ENCODE measurements at places on chromosomes 5 and 9. TPM values are rescaled to one million over a fixed set of nuclear protein-coding genes. Genes with fewer than 3 reads are reported as not detected.

SOX30 gene
- not detected for polyA plus RNA-seq

- DNase-seq: no peak
- no peaks in the 10 kb centered on the region for H3K4me1 ChIP-seq
- H3K4me3 ChIP-seq: no peak overlapping the region
- no peaks in the 10 kb centered on the region for H3K27me3 ChIP-seq
- no peak overlapping the region for H3K27ac ChIP-seq
- no peaks in the 10 kb centered on the region for H3K36me3 ChIP-seq
Measured at GRCh38 chr9:78666818-78667414, 370.0 kb downstream of the PSAT1 start.

DNA sequence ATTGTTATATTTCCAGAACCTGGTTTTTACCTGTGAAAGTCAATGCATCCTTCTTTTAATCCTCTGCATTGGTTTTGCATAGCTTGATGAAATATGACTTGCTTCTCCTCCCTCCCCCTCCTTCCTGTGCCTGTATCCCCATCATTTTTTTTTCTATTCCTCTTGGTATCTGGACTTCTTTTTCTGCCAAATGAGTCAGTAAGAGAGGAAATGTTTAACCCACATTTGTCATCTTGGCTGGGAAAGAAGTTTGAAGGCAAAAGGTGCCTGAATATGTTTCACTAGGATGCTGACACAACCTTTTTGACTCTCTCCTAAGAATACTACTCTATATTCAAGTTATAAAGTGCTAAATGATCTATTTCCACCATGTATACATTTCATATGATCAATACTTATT is 35.5 kb upstream of the CDKN2B start:
- no peaks in the 10 kb centered on the region for H3K36me3 ChIP-seq
- H3K27ac ChIP-seq: no peak overlapping the region
- no peaks in the 10 kb centered on the region for H3K27me3 ChIP-seq
- no peak overlapping the region for H3K4me3 ChIP-seq

CCDC180 gene
- 0.41 TPM for polyA plus RNA-seq

GRCh38 chr5:31990701-31991110 is 183.4 kb downstream of the GOLPH3 start:
- no peaks in the 10 kb centered on the region for H3K36me3 ChIP-seq
- H3K27me3 ChIP-seq: no peaks in the 10 kb centered on the region
- H3K27ac ChIP-seq: no peak overlapping the region
- no peak overlapping the region for H3K4me3 ChIP-seq

DNA sequence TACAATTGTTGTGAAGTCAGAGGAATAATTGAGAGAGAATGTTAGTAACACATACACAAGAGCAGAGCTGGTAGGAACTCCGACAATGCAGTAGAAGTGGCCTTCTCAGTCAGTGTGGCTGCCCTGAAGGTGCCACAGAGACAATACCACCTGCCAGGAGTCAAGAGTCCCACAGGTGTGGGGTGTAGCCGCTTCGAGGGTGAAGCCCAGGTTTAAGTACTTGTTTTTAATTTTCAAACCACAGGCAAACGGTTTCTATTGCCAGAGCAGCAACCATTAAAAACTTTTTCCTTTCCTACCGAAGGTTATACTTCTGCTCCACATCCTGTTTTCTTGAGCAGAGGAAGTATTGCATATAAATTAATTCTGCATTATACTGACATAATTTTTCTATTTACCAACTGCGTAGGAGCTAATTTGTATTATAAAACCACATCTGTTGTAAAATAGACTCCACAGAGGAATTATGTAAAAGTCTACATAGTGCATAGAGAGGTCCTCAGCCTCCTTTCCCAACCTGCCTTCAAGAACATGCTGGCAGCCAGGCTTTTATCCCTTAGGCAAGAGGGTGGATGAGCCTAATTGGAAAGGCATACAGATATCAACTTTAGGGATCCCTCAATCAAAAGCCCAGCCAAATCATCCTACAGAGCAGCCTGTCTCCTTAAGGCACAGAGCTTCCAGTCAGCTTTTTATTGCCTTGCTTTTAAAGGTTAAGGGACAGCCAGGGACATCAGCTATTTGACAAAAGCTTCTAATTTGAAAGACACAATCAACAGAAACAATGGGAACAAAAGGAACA is 12.9 kb upstream of the ACTBL2 start:
- peak overlapping the region; percentile 92 for H3K27ac ChIP-seq
- no peaks in the 10 kb centered on the region for H3K27me3 ChIP-seq
- DNase-seq: peak; percentile 81
- H3K4me1 ChIP-seq: peaks cover 51% of the 10 kb centered on the region

- no peak for DNase-seq
- no peaks in the 10 kb centered on the region for H3K36me3 ChIP-seq
- H3K27me3 ChIP-seq: no peaks in the 10 kb centered on the region
- H3K27ac ChIP-seq: no peak overlapping the region
Measured at GRCh38 chr5:15300141-15300540, 199.8 kb upstream of the FBXL7 start.

MOB3B gene
- 0.03 TPM for polyA plus RNA-seq

DNA sequence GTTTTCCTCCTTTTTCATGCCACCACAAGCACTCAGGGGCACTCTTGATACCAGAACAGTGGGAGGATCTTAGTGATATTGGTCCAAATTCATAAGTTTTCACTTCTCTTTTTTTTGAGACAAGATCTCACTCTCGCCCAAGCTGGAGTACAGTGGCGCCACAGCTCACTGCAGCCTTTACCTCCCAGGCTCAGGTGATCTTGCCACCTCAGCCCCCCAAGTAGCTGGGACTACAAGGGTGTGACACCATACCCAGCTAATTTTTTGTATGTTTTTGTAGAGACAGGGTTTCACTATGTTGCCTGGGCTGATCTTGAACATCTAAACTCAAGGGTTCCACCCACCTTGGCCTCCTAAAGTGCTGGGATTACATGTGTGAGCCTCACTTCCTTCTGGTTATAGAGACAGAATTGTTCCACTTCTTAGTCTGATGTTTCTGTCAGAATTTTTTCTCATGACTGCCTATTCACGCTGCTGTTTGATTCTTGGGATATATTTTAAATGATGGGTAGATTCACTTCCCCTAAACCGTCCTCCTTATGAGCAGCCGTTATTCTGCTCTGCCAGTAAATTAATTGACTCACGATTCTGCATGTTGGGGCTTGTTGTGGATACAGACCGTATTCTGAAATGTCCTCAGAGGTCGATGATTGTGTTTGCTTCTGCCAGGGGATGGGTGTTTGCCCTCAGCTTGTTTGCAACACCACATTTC is 30.8 kb downstream of the MTAP start:
- no peaks in the 10 kb centered on the region for H3K36me3 ChIP-seq
- H3K27me3 ChIP-seq: no peaks in the 10 kb centered on the region
- H3K4me3 ChIP-seq: no peak overlapping the region

- peak within 1 kb of the TSS; percentile 62 for H3K27ac ChIP-seq
- H3K36me3 ChIP-seq: no peaks in the 10 kb centered on the region
- H3K27me3 ChIP-seq: no peaks in the 10 kb centered on the region
- H3K4me1 ChIP-seq: peaks cover 31% of the 10 kb centered on the region
Measured at GRCh38 chr5:154755361-154756008, at the start of gene LARP1. Gene LARP1 (plus strand): TSS chr5:154755377. CDS start chr5:154755758, 381 bp downstream.

DNA sequence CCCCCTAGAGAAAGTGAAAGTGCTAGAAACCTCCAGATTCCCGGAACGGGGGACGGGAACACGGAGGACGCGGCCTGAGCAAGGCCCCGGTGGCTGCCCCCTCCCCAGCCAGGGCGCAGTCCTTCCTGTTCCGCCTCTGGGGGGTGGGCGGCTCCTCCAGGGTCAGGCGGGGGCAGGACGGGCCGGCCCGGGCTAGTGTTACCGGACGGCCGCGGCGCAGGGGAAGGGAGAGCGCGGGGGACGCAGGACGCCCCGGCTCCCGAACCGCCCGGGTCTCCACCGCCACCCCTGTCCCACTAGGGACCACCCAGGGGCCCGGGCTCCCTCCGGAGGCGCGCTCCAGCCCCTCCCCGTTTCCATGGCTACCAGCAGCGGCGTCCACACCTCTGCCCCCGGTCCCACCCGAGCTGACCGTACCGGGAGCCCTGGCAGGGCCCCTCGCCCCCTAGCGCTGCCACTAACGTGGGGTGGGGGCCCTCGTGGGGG is 579 bp downstream of the SLC12A7 start:
- peak overlapping the region; percentile 32 for H3K27ac ChIP-seq
- no peaks in the 10 kb centered on the region for H3K36me3 ChIP-seq
- H3K4me1 ChIP-seq: peaks cover 7% of the 10 kb centered on the region
- H3K27me3 ChIP-seq: no peaks in the 10 kb centered on the region
- peak; percentile 15 for DNase-seq

DRD1 gene
- polyA plus RNA-seq: not detected

- no peaks in the 10 kb centered on the region for H3K27me3 ChIP-seq
- H3K36me3 ChIP-seq: no peaks in the 10 kb centered on the region
- peaks cover 5% of the 10 kb centered on the region for H3K4me1 ChIP-seq
- H3K4me3 ChIP-seq: no peak overlapping the region
Measured at GRCh38 chr5:79518718-79519117, 4.8 kb upstream of the HOMER1 start.

DNA sequence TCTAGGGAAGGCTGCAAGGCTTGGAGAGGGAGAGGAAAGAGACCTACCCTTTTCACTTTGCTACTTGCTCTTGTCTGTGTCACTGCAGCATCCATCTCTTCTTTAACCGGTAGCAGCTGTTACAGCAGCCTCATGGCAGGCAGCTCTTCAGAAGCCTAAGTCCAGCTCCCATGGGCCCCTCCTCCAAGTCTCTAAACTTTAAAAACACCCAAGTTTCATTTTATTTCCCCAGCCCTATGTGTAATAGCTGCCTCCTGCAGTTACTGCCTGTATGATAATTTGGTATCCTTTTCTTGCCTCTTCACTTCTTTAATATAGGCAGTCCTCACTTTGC is 313.1 kb upstream of the PIK3R1 start:
- no peaks in the 10 kb centered on the region for H3K36me3 ChIP-seq
- no peak overlapping the region for H3K27ac ChIP-seq
- H3K4me1 ChIP-seq: no peaks in the 10 kb centered on the region
- H3K4me3 ChIP-seq: no peak overlapping the region
- H3K27me3 ChIP-seq: no peaks in the 10 kb centered on the region

ACSL6 gene
- polyA plus RNA-seq: not detected

DNA sequence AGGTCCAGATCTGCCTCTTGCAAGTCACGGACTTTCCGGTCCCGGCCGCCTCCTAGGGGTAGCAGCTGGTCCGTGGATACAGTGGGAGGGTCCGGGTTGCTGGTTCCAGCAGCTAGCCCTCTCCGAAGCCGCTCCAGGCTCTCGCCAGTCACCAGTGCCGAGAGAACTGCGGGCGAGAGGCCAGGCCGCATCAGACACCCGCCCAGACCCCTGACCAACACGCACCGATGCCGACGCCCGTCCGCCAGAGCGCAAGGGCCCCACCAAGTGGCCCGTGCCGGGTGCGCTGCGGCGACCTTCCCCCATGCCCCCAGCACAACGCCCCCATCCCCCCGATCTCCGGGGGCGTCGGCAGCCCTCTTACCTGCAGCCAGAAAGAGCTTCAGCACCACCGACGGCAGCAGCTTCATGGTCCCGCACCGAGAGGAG is 470 bp downstream of the HBEGF start:
- H3K36me3 ChIP-seq: peaks cover 9% of the 10 kb centered on the region
- no peaks in the 10 kb centered on the region for H3K27me3 ChIP-seq
- peak overlapping the region; percentile 81 for H3K4me3 ChIP-seq
- peaks cover 58% of the 10 kb centered on the region for H3K4me1 ChIP-seq
- DNase-seq: peak; percentile 80

DNA sequence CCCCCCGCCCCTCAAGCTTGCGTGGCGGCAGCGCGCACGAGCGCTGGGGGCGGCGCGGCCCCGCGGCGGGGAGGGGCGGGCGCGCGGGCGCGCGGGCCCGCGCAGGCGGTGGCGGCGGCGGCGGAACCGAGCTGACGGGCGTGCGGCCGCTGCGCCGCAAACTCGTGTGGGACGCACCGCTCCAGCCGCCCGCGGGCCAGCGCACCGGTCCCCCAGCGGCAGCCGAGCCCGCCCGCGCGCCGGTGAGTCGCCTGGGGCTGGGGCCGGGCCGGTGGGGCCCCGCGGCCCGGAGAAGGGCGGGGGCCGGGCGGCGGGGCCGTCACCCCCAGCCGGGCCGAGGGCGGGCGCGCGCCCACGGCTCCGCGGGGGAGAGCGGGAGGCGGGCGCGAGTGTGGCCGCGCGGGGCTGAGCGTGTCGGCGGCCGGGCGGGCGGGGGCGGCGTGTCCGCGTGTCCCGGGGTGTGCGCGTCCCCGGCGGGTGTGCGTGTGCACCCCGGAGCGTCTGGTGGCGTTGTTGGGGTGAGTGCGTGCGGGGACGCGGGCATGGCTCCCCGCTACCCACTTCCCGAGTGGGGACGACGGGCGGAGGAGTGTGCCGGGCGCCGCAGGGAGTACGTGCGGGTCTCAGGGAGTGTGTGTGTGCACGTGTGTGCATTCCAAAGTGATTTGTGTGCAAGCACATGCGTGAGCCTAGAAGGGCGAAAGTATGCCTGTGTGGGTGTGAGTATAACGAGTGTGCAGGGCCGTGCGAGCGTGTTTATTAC is at the start of gene NEK6:
Gene NEK6, plus strand, starts transcription at position 106 of the 763 bp plus-strand sequence. CDS start 44,016 bp downstream, outside the sequence.
- H3K27me3 ChIP-seq: no peaks in the 10 kb centered on the region
- DNase-seq: peak; percentile 32
- H3K4me1 ChIP-seq: peaks cover 38% of the 10 kb centered on the region
- H3K4me3 ChIP-seq: peak within 1 kb of the TSS; percentile 4
- H3K27ac ChIP-seq: peak within 1 kb of the TSS; percentile 76
- H3K36me3 ChIP-seq: no peaks in the 10 kb centered on the region

GRCh38 chr9:16921855-16922254 is 51.4 kb upstream of the BNC2 start:
- H3K4me1 ChIP-seq: no peaks in the 10 kb centered on the region
- H3K36me3 ChIP-seq: no peaks in the 10 kb centered on the region
- DNase-seq: no peak
- H3K4me3 ChIP-seq: no peak overlapping the region

MELK gene
- 19.1 TPM for polyA plus RNA-seq

DNA sequence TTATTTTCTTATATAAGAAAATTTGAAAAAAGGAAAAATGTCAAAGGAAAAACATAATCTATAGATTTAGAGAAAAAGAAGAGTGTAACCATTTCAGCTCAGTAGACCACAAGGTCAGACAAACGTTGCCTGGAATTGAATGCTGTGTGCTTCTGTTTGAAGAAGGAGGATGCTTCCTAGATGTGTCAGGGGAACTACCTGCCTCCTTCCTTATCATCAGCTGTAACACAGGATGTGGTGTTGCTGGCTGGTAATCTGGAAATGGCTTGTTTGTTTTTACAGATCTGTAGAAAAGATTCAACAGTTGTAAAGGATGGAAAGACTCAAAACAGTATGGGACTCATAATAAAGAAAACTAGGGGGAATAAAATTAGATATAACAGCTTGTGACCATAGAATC is 160.7 kb upstream of the MEF2C start:
- no peaks in the 10 kb centered on the region for H3K36me3 ChIP-seq
- no peak overlapping the region for H3K4me3 ChIP-seq
- DNase-seq: peak; percentile 12
- peaks cover 2% of the 10 kb centered on the region for H3K27me3 ChIP-seq
- H3K4me1 ChIP-seq: no peaks in the 10 kb centered on the region

DNA sequence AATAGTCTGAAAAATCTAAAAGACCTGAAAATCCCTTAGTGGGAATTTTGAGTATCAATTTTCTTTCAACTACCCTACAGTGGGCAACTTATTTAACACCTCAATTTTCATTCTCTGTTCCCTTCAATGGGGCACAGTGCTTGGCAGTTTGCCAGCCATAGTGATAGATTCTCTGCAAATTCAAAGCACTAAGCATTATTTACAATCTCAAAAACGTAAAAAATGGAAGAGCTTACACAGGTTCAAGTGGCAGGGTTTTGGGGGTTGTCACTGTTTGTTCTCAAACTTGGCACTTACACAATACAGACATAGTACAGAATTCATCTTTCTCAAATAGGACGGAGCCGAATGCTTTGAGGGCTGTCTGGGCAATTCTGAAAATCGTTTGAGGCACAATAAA is 515.0 kb downstream of the EFNA5 start:
- no peak for DNase-seq
- no peaks in the 10 kb centered on the region for H3K36me3 ChIP-seq
- no peak overlapping the region for H3K4me3 ChIP-seq
- H3K27ac ChIP-seq: no peak overlapping the region

- H3K4me3 ChIP-seq: no peak overlapping the region
- H3K27me3 ChIP-seq: no peaks in the 10 kb centered on the region
- no peaks in the 10 kb centered on the region for H3K36me3 ChIP-seq
Measured at GRCh38 chr5:54867310-54867944, 118.0 kb downstream of the ESM1 start.
